Renal cortex interstitium (tissue), 15 donors: ENCODE measurements at places on chromosomes 11 and 22. TPM values are rescaled to one million over a fixed set of nuclear protein-coding genes. Genes with fewer than 3 reads are reported as not detected.

The GP1BB gene
- polyA plus RNA-seq: 4.5 TPM

DNA sequence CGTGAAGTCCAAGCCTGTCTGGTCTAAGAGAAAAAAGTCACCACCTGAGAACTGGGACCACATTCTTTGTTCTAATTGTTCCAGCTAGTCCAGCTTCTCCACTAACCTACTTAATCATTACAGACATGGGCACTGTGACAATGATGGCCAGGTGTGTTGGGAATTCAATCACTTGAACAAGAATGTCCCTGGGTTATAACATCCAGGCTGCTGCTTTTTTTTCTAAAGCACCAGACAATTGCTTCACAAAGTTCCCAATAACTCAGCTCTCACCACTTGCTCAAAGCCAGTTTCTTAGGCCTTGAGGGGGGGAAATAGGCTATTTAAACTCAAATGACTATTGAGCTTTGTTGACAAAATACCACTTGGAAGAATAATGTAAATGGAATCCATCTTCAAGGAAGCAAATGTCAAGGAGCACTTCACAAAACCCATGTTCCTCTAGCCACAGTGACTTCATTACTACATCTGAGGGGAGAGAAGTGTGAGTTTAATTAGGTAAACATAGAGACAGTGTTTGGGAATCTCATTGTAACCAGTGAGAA lies 80.3 kb downstream of the ME3 start:
- DNase-seq: no peak

- DNase-seq: no peak
These were observed 84.2 kb downstream of the FBXO7 start for GRCh38 chr22:32558681-32559355.

- no peak for DNase-seq
These were observed 838 bp downstream of the FKBP2 start for GRCh38 chr11:64241491-64242374.

DNA sequence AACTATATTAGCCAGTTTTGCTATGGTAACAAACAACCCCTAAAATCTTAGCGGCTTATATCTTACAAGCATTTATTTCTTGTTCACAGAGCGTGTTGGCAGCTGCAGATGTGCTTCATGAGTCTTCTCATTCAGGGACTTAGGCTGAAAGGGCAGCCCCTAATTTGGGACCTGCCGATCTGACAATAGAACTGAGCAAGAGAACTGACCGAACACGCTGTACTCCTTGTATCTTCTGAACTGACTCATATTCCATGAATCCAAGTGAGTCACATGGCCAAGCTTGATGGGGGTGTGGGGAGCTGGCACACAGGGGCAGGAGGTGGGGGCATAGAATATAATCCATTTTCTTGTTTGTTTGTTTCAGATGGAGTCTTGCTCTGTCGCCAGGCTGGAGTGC lies 481.7 kb upstream of the CADM1 start:
- no peak for DNase-seq

The CYB561A3 gene
- 25.7 TPM for polyA plus RNA-seq

The SERPIND1 gene
- 2.3 TPM for polyA plus RNA-seq

DNA sequence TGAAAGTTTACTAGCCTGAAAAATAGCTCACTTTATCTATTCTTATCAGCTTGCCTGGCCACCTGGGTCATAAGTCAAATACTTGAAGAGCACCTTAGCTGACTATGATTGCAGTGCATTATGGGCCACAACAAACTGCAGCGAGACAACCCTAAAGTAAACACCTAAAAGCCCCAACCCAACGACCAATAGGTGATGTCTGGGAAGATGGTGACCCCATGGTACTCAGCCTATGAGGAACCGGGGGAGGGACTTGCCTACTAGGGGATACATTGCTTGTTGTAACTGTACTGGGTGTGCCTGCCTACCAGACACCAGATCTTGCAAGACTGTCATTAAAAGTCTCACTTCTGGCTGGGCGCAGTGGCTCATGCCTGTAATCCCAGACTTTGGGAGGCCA lies 35.6 kb upstream of the APOBEC3A start:
- DNase-seq: no peak

GRCh38 chr22:43975041-43975440 lies 19.8 kb downstream of the SAMM50 start:
- DNase-seq: no peak

DNA sequence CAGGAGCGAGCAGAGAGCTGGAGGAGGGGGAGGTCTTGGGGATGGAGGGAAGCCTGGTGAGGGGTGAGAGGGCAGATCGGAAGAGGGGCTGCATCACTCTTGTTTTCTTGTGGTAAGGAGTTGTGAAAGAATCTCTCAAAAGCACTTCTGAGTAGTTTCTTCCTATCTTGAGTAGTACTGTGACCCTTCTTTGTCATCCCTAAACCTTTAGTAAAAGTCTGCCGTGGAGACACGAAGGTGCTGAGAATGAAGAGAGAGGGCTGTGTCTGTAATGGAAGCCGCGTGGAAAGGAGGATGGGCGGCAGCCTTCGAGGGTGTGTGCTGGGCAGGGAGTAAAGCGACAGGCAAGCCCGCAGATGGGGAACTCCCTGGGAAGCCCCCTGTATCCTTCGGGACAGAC lies 237.8 kb downstream of the TBC1D22A start:
- DNase-seq: no peak

The TRPM5 gene
- 3.5 TPM for polyA plus RNA-seq

- peak; percentile 31 for DNase-seq
These were observed 56.9 kb upstream of the EIF3M start for GRCh38 chr11:32526760-32527159.

The FBXO3 gene
- 65.8 TPM for polyA plus RNA-seq

GRCh38 chr22:24156141-24156912 lies 25.0 kb upstream of the SUSD2 start:
- no peak for DNase-seq

The NXPE1 gene
- polyA plus RNA-seq: not detected

- DNase-seq: no peak
These were observed 232.6 kb upstream of the MPPED2 start for GRCh38 chr11:30818721-30819120.

DNA sequence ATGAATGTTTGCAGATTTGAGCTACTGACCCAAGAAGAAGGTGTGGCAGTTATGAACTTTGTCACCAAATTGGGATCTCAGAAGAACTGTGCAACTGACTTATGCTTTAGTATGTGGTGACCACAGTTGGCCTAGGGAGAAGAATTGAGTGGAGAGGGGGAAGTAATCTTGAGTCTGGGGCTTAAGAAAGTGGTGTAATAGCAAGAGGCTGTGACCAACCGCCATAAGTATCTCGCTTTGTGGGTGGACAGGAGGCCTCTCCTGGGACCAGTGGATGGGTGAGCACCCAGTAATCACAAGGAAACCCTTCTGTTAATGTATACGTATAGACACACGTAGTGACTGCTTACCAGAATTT lies 12.7 kb upstream of the IL10RA start:
- no peak for DNase-seq

DNA sequence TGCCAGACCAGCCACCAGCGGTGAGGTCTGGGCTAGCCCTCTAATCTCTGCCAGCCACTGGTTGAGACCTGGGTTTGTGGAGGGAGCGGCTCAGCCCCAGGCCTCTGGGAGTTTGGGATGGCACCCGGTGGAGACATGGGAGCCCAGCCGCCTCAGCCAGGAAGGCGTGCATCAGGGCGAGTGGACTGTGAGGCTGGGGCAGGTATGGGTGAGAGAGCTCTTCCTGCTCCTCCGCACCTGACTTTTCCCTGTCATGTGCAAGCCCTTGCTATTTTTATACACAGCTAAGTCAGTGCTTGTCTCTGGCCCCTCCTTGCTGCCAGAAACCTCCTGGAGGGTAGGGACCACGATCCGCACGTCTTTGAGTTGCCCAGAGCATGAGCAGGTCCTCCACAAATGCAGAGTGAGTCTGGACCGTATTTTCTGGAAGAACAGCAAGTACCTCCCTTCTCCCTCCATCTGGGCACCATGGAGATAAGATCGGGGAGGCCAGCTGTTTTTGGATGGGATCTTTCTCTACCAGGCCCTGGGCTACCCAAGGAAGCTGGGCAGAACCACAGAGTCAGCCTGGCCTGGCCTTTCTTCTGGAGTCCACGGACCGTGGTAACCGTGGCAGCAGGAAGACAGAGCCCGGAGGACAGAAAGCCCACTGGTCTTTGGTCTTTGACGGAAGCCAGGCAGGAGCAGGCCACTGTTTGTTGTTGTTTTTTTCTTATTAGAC lies 53.3 kb downstream of the IGLL1 start:
- no peak for DNase-seq

DNA sequence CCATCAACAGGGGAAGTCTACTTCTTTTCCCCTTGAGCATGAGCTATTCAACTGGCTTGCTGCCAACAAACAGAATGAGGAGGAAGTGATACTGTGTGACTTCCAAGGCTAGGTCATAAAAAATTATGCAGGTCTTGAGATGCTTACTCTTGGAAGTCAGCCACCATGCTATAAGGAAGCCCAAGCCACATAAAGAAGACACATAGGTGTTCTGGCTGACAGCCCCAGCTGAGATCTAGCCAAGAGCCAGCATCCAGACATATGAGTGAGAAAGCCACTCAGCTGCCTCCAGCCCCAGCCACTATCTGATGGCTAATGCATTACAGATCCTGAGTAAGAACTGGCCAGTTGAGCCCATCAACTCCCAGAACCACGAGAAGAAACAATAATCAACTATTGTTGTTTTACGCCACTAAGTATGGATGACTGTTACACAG lies 31.0 kb upstream of the PPP2R1B start:
- no peak for DNase-seq

The APOA4 gene
- polyA plus RNA-seq: not detected

GRCh38 chr11:61811831-61812230 lies 5.0 kb downstream of the FADS1 start:
- DNase-seq: no peak

DNA sequence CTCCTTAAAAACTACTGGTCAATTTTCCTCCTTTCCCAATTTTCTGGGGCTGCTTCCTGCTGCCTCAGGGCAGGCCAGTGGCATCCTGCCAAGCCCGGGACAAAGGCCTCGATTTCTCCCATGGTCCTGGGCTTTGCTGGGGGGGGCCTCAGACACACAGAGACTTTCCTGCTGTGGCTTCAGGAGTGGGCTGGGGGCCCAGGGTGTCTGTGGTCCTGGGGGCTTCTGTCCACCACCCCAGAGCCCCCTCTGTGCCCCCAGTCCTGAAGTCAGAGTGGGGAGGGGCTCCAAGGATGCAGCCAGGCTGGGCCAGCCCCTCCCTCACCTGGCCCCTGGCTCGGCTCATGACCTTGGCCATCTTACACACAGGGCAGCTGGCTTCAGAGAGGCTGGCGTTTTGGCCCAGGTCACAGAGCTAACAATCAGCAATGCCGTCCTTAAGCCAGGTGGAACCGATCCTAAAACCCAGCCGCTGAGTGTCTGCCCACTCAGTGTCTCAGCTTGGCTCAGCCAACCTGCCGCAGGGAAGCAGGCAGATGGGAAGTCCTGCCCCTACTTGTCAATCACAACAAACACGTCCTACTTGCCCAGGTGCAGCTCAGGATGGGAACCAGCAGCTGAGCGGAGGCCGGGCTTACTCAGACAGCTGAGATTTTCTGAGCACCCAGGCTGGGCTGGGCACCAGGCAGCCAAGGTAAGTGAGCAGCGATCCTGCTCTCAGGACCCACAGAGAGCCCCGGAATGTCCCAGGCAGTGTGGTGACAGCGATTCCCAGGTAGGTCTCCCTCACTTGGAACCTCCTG lies 34.6 kb downstream of the OSBPL5 start:
- no peak for DNase-seq

- no peak for DNase-seq
These were observed 2.1 kb downstream of the LRP5 start for GRCh38 chr11:68314203-68315170.

GRCh38 chr11:131633921-131634715 lies 263.7 kb downstream of the NTM start:
- no peak for DNase-seq

The IL10RA gene
- 4.5 TPM for polyA plus RNA-seq

DNA sequence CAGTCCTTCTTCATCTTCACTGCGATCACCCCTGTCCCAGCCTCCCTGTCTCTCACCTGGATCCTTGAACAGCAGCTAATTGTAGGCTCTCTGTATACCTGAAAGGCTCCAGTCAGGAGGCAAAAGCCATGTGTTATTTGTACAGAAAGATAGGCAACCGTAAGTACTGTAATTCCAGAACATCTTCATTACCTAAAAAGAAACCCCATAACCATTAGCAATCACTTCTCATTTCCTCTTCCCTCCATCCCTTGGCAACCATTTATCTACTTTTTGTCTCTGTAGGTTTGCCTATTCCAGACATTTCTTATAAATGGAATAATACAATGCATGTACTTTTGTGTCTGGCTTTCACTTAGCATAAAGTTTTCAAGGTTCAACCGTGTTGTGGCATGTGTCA lies 17.8 kb downstream of the NAGA start:
- DNase-seq: no peak

DNA sequence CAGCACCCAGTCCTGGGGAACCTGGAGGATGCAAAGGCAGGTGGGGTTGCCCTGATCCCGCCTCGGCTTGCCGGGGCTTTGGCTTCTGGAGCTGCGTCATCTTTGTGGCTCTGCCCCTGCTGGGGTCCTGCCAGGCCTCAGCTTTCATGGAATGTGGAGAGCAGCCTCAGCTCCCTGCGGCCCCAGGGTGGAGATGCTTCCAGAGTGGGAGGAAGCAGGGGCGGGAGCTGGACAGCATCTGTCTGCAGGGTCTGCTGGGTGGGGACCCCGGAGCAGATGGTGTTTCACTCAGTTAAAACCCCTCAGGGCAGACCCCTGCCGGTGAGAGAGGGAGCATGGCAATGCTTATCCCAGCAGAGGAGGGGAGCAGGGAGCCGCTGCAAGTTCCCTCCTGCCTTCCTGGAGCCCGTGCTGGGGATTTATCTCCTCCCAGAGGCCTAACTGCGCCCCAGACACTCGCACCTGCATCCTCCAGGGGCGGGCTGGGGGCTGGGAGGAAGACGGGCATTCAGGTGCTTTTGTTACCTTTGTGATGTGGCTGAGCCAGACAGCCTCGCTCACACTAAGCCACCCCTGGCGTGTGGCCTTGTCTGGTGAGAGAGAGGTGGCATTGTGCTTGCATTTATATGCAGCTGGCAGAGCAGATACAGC lies 15.7 kb downstream of the GRIK4 start:
- no peak for DNase-seq

- no peak for DNase-seq
These were observed 50.3 kb downstream of the CLMP start for GRCh38 chr11:123144707-123145106.

DNA sequence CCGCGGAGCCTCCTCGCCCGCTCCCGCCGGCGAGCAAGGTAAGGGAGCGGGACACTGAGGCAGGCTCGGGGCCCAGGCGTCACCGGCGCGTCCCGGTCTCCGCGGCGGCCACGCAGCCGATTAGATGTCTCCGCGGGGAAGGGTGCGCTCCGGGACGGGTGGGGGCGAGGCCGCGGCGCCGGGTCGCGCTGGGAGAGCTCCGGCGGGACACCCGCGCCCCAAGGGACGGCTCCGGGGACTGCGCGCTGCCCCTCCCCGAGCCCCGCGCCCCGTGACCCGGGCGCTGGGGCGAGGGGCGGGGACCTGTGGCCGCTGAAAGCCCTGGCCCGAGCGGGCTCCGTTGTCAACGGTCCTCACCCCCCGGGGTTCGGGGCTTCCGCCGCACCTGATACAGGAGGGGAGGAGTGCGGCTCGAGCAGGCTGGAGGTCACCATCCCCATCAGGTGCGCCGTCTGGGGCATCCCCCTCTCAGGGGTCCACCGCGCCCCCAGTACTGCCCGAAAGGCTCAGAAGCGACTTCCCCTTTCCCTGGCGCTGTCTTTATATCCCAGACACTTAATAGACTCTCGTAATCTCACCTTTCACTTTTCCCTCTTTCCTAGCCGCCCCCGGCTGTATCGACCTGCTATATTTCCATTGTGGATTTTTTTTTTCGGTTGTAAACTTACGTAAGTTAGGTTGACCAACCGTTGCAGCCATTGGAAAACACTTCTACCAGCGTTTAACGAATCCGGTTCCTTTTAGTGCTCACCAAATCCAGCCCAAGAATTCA lies 573 bp downstream of the PPFIA1 start:
- DNase-seq: no peak
